ENCODE measurements at places on chromosomes 13 and 19. TPM values are rescaled to one million over a fixed set of nuclear protein-coding genes. Genes with fewer than 3 reads are reported as not detected.
A peak's percentile ranks its signal among the peaks of the same experiment; 100 is the strongest.

The PRR22 gene
- 1.9 TPM for polyA plus RNA-seq

The CFAP97D2 gene
- not detected for polyA plus RNA-seq

The DMWD gene
- 35.7 TPM for polyA plus RNA-seq

The CEBPA gene
- polyA plus RNA-seq, result 12.9 TPM

The MIR17HG gene
- 4.4 TPM for polyA plus RNA-seq

The ZNF844 gene
- polyA plus RNA-seq, result 8.5 TPM

The ZNF442 gene
- polyA plus RNA-seq, result 2.4 TPM

The HOMER3 gene
- polyA plus RNA-seq, result 56.0 TPM

The COL4A2 gene
- polyA plus RNA-seq, result 486 TPM

The ZNF578 gene
- polyA plus RNA-seq, result 3.3 TPM

GRCh38 chr13:93857126-93857525, 622.4 kb downstream of the DCT start:
- no peak for DNase-seq

DNA sequence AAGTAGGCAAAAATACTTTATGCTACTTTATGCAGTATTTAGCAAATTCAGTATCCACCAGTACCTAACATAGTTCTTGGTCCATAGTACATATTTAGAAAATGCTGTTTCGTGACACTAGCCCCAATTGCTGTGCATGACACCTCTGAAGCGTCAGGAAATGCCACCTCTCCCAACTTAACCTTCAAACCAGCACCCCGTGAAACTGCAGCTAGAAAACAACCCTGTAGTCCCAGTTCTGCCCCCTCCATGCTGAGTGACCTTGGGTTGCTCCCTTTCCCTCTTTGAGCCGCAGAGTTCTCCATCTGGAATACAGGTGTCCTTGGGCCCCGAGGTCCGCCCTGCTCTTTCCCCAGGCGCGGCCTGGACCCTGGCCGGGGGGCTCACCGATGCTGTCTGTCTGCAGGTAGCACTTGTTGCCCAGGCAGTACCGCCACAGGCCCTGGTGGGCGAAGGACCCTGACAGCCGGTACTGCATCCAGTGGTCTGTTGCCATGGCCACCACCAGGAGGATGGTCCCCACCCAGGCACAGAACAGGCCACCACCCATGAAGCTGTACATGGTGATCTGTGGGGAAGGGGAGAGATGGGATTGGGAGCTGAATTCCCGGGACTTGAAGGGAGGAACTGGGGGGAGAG, 773 bp downstream of the LIM2 start:
- DNase-seq, result no peak

GRCh38 chr19:14520543-14520942, 2.3 kb upstream of the DNAJB1 start:
- DNase-seq, result no peak

- no peak for DNase-seq
Observed at GRCh38 chr13:113838711-113839201, 25.1 kb downstream of the GAS6 start.

- DNase-seq, result no peak
Observed at GRCh38 chr13:112910016-112910415, 59.0 kb upstream of the MCF2L start.

DNA sequence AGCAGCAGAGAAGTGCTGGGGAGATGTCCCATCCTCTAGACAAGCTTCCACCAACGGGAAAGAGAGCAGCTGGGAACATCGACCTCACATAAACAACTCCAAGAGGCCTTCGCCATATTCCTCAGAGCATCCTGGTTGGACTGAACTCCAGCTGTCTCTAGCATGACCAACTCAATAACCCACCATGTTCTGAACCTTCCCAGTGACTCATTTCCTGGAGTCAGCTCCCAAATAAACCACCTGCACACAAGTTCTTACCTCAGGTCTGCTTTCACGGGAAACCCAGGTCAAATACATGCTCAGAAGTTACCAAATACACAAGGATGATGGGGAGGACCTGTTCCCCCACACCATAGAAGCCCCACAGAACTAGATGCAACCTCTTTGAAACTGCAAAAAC, 878.5 kb downstream of the UQCRFS1 start:
- DNase-seq, result no peak

DNA sequence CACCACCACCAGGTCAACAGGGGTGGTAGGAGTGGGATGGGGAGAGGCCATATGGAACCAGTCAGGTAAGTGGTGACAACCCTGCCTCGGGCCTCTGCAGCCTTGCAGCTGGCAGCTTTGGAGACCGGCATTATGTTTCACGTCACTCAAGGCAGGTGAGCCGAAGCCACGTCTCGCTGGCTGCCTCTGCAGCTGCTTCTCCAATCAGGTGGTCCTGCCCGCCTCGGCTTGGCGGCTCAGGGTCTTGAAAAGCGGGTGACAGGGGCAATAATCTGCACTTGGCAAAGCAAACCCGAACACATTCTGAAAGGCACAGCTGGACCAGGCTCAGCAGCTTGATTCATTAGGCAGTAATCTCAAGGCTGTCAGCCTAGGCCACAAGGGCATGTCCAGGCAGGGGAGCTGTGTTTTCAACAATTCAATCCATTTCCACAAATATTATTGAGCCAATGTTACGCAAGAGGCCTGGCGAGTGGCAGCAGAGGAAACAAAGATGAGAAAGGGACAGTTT, 77.4 kb upstream of the PCDH8 start:
- DNase-seq, result peak; percentile 18

GRCh38 chr13:63864171-63864902, 2448.7 kb upstream of the PCDH20 start:
- no peak for DNase-seq

GRCh38 chr13:44309794-44310757, 63.5 kb upstream of the SERP2 start:
- DNase-seq, result no peak

GRCh38 chr13:112700291-112701060, 10.6 kb downstream of the ATP11A start:
- DNase-seq, result no peak

- DNase-seq, result no peak
Observed at GRCh38 chr13:91459485-91459884, 61.1 kb downstream of the GPC5 start.

DNA sequence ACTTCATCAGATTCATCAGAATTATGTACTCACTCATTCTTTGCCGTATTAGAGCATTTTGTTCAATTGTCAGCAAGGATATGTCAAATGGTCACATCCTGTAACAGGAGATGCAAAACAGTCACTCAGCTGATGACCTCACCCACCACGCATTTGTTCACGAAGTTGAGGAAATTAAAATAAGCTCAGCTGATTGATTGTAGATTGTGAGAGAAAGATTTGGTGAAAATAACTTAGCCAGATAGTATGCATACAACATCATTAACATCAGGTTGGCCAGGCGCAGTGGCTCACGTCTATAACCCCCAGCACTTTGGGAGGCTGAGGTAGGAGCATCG, 22.6 kb upstream of the CDC16 start:
- no peak for DNase-seq

- DNase-seq, result no peak
Observed at GRCh38 chr13:90068658-90069057, 1278.8 kb upstream of the MIR17HG start.

DNA sequence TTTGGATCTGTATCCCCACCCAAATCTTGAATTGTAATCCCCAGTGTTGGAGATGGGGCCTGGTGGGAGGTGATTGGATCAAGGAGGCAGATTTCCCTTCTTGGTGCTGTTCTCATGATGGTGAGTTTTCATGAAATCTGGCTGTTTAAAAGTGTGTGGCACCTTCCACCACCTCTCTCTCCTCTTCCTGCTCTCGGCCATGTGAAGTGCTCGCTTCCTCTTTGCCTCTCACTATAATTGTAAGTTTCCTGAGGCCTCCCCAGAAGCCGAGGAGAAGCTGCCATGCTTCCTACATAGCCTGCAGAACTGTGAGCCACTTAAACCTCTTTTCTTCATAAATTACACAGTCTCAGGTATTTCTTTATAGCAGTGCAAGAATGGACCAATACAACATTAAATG, 15.7 kb downstream of the COMMD6 start:
- DNase-seq, result no peak

- DNase-seq, result peak; percentile 93
Observed at GRCh38 chr19:58575183-58576041, 2.3 kb upstream of the MZF1 start.
